ENCODE measurements at places on chromosomes 11 and 22.

DNA sequence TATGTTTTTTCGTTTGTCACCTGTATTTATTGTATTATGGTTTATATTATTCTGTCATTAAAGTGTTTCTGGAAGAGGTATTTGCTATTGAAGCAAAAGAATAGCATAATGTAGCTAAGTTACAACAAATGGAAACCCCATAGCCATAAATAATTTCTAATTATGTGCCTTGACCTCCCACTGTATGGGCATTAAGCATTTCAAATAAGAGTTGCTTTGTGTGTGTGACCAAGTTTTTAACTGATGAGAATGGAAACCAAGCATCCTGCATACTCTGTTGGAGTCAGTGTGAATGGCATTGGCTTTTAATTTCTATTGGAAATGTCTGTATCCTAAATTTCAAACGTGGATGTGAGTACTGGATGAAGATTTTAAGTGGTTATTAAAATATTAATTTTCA lies 61.9 kb upstream of the MYO18B start:
- no peak for DNase-seq

GRCh38 chr11:78822931-78823423 lies 248.3 kb upstream of the NARS2 start:
- DNase-seq: no peak

GRCh38 chr11:12827929-12828812 lies 153.9 kb downstream of the TEAD1 start:
- DNase-seq: no peak

- DNase-seq: no peak
Observed at GRCh38 chr22:18968011-18968749, 32.1 kb upstream of the PRODH start.

- DNase-seq: no peak
Observed at GRCh38 chr11:117620659-117621058, 176.4 kb downstream of the DSCAML1 start.

DNA sequence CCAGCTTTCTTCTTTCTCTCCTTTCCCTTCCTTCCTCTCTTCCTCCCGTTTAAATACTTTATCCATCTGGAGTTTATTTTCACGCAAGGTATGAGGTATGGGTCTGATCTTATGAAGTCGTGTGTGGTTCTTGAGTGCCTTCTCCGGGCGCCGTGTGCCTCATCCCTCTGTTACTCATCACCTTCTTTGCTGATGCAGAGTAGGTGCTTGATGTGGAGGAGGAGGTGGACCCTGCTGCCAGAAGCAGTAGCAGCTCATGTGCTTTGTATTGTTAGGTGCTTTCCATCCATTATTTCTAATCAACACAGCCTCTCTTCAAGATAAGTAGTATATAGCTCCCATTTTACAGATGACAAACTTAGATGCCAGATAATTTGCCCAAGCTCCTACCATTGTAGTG lies 47.0 kb downstream of the TNRC6B start:
- DNase-seq: no peak

- no peak for DNase-seq
Observed at GRCh38 chr22:31728857-31729256, 21.1 kb downstream of the PRR14L start.

DNA sequence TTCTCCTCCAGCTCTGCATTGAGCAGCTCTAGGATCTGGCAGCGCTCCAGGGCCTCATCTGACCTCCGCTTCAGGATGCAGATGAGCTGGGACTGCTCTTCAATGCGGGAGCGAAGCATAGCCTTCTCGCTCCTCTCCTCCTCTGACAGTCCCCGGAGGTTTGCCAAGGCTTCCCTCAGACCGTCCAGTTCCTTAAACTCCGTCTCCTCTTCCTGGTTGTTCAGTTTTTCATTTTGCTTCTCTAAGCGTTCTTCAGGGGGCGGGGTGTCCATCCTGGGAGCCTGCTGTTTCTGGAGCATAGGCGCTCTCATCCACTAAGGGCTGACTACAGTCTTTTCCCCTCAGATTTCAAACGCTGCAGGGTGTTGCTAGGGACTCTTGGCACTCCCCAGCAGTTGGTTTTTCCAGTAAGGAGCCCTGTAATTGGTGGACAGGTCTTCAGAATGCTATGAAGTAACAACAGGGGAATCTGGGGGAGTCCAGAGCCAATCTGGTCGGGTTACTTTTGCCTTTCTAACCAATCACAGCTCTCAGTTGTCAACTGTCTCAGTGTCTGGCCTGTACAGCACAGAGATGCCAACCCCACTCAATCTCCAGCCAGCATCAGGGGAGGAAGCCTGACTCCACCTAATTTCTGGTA lies at the start of gene CCDC89:
Gene CCDC89 (minus strand): TSS at position 376 of the 640 bp plus-strand sequence. CDS start 65 bp downstream, at position 311.
- no peak for DNase-seq

DNA sequence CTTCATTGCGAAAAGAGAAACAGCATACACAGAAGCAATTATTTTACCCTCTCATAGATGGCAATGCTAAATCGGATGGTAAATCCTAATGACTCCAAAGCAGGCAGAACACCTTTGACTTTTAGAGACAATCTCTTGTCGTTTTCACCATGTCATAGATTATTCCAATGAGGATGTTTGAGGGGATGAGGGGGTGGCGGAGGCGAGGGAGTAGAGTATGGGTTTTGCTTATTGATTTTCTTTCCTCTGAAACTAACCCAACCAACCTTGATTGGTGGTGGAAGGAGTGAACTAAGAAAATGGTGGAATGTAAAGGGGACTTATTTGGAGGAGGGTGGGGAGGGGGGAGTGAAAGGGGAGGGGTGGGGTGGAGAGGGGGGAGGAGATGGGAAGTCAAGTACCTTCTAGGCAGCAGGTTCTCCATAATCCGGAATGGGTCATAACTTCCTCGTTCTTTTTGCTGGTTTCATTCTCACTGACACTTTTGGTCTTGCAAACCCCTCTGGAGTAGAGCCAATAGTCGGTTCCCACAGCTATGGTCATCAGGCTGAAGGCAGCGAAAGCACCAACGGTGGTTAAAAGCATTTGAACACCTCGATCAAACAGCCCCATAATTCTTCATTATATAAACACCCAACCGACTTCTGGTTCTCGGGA lies 1.5 kb downstream of the CACNG2 start:
- DNase-seq: no peak

GRCh38 chr11:19792510-19792909 lies 79.9 kb downstream of the NAV2 start:
- no peak for DNase-seq

DNA sequence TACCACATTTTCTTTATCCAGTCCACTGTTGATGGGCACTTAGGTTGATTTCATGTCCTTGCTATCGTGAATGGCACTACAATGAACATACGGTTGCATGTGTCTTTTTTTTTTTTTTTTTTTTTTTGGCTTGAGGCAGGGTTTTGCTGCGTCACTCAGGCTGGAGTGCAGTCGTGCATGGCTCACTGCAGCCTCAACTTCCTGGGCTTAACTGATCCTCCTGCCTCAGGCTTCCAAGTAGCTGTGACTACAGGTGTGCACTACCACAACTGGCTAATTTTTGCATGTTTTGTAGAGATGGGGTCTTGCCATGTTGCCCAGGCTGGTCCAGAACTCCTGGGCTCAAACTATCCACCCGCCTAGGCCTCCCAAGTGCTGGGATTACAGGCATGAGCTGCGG lies 1.5 kb upstream of the CCDC90B start:
- DNase-seq: no peak

- no peak for DNase-seq
Observed at GRCh38 chr11:64144587-64145472, 21.1 kb downstream of the MACROD1 start.

DNA sequence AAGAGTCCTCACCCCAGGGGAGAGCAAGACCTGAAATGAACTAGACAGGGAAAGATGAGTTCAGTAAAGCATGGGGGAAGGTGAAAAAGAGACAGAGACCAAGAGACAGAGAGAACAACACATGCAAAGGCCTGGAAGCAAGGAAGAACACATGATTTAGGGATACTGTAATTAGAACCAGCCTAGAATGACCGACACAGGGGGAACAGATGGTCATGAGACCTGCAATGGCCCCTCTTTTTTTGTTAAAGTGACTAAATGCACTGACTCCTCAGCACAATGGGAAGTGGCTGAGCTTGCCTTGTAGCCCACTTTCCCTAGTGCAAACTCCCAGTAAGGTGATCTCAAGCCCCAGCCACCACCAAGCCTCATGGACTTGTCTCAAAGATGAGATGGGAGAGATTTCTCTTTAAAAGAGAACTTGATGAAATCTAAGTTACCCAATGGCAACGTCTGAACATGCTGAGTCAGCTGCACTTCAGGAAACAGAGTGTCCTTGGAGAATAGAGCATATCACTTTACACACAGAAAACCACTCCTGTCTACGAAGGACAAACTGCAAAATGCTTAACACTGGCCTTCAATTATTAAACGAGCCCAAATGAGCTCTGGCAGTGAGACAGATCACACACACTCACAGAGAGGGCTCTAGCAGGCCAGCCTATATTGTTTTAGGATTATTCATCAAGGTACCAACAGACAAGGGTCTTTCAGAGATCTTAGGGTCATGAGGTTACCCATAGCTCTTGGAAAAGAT lies 91.0 kb downstream of the SERGEF start:
- no peak for DNase-seq

GRCh38 chr22:50301581-50301991 lies 5.9 kb downstream of the PLXNB2 start:
- peak; percentile 53 for DNase-seq

- DNase-seq: no peak
Observed at GRCh38 chr11:15141381-15141780, 26.7 kb downstream of the INSC start.

DNA sequence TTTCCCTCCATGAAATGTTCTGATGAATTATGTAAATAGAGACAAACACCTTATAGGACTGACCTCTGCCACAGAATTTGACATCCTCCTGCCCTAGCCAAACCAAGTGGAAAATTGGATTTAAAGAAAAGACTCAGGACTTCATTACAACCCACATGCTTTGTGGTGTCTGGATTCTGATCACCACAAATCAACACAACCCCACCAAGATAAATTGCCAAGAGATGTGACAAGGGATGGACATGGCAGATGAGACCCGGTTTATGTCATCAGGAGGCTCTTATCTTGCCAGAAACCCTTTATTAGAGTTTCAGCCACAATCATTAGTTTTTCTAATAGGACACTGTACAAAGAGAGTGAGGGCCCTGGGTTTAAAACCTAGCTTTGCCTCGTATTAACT lies 57.9 kb upstream of the SLC6A5 start:
- DNase-seq: no peak

DNA sequence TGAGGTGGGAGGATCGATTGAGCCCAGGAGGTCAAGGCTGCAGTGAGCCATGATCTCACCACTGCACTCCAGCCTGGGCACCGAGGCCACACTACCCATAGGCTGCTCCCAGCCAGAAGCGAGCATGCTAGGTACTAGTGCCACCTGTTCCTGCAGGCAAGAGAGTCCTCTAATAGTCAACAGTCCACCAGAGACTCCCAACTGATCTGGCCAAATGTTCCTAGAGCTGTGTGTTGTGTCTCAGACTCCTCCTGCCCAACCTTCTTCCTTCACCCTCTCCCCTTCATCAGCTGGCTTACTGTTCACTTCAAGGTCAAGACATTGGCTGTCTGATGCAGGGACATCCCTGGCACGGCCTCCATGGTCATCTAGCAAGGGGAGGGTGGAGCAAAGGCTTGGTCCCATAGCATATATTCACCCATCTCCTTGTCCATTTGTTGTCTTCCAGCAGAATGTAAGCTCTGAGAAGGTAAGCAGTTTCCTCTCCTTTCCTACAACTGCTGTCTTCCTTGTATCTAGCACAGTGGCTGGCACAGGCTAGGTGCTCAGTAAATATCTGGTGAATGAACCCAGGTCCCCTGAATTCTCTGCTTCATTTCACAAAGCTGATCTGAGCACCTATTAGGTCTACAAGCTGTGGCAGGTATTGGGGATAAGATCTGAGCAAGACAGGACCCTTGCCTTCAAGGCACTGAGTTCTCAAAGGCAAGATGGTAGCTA lies 126.2 kb upstream of the SERPIND1 start:
- DNase-seq: no peak

DNA sequence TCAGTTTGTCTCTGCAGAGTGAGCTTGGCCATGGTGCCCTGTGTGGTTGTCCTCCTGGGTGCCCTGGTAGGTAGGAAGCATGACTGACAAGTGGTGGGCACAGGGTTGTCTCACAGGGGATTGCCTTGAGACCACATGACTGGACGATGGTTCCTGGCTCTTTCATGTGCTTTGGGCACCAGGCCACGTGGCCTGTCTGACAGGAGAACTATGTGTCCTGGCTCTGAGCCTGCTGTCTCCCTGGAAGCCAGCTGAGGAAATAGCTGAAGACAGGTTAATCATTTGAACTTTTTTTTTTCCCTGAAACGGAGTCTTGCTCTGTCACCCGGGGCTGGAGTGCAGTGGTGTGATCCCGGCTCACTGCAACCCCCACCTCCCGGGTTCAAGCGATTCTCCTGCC lies 93.2 kb downstream of the LDLRAD3 start:
- DNase-seq: no peak

DNA sequence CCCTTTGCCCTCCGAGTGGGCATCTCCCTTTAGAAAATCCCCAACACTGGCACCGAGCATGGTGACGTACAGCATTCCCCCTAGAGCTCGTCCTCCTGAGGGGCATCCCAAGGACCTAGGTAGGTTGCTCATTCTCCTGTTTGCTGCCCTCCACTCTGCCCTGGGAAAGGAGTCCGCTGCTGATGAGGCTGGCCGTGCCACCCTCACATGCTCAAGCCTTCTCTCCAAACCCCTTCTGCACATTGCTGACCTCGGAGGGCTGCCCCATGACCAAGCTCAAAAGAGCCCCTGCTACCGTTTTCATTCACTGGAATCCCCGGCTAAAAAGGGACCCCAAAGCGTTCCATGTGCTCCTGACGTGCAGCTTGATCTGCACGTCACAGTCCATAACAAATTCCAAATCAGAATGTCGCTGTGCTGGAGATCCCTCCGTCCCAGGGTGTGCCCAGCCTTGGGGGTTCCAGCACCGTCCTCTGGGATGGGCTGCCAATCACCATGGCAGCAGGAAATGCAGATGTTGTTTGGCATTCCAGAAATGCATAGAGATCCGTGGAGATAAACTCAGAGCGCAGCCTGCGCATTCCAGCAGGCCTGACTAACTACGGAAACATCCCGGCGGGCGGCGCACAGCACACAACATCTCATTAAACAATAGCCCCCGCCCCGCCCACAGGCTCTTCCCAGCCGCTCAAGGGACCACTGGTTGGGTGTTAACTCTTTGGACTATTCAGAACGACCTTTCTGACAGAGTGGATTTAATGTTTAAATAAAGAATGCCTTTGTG lies 26.3 kb upstream of the GNB1L start:
- peak; percentile 15 for DNase-seq

DNA sequence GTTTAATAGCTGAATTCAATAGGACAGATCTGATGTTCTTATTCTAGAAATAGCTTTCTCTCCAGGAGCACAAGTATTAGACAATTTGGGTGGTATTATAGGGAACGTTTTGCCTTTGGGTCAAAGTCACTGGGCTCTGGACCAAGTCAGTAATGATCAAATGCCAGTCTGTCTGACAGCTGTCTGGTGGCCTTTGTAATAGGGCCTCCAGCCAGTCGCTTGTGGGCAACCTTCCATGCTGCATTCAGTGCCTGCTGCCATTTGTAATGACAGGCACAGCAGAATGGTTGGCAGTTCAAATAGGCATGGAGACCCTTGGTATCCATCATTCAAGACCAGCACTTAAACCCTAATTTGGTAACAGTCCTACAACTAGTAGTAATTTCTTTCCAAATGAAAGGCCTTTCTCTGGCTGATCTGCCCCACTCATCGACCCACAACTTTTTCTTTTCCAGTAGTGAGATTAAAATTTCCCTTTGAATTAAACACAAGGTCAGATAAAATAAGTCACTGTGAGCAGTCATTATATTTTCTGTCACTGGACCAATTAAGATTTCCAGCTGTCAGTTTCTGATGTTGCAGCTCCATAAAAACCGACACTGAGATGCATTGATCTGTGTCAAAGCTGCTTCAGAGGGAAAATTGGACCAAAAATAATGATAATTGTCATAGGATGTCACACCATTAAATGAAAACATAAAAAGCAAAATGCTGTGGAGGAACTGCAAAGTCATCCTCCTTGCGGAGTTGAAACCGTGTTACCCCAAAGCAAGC lies 1038.1 kb downstream of the LRRC4C start:
- DNase-seq: no peak

All from CD4-positive, alpha-beta T cell treated with Interleukin-15 for 1 hour (primary cell).